Sigmoid colon (tissue), 7 donors: ENCODE measurements at places on chromosomes 16 and 17. TPM values are rescaled to one million over a fixed set of nuclear protein-coding genes. Genes with fewer than 3 reads are reported as not detected.

The NPW gene
- total RNA-seq = not detected

The CCDC92B gene
- total RNA-seq = not detected

The KRT33B gene
- total RNA-seq = not detected

The ALOX12 gene
- total RNA-seq = not detected

The CALB2 gene
- 5.3 TPM for total RNA-seq

The TPSAB1 gene
- 14.4 TPM for total RNA-seq

The CCL3 gene
- not detected for total RNA-seq

The DHRS7C gene
- not detected for total RNA-seq

The SNX20 gene
- 1.9 TPM for total RNA-seq

DNA sequence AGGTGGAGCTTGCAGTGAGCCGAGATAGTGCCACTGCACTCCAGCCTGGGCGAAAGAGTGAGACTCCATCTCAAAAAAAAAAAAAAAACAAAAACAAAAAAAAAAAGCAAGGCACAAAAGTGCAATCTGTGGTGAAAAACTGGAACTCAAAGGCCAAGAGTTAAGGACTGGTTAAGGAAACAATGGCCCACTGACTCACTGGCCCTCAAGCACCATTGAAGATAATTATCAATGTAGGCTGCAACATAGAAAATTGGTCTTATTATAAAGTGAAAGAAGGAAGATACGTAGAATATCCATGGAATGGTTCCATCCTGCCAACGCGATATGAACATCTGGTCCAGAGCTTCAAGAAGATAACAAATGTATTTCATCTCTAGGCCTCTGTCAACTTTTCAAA, 444.2 kb downstream of the SOX9 start:
- H3K27me3 ChIP-seq = no peaks in the 10 kb centered on the region
- H3K4me3 ChIP-seq = no peak overlapping the region
- no peak for DNase-seq
- no peaks in the 10 kb centered on the region for H3K4me1 ChIP-seq

DNA sequence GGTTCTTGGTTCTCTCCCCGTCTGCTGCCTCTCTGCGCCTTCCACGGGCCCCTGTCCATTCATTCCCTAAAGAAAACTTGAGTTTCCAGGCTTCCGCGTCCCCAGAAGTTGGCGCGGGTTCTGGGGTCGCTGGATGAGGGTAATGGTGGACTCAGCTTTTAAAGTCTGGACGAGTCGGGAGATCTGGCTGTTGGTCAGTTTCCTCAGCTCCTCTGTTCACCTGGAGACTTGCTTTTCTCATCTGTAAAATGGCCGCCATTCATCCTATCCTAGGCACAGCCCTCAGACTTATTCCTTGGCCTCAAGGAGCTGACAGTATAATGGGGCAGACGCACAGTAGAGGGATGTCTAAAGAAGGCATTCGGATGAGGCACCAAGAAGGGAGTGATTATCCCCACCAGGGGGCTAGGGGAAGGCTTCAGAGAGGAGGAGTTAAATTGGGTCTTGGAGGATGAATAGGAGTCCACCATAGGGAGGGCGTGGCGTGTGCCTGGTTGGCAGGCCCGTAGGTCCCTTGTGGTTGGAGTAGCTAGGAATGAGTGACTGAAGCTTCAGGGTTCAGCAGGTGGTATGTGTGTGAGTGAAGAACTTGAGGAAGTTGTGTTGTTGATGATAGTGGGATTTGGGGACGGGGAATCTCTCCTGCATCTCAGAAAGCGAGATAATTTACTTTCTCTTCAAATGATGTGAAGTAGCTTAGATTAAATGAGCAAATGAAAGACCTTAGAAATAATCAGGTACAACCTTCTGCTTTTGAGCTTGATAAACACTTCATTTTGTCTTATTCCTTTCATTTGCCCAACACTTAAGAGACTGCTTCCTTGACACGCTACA, 652 bp downstream of the VPS35L start:
- peak overlapping the region; percentile 88 for H3K4me3 ChIP-seq
- peak overlapping the region; percentile 90 for H3K27ac ChIP-seq
- peaks cover 18% of the 10 kb centered on the region for H3K4me1 ChIP-seq
- no peak for DNase-seq
- no peaks in the 10 kb centered on the region for H3K36me3 ChIP-seq

GRCh38 chr17:48610282-48611211, at the start of gene HOXB7:
TSS of gene HOXB7 (minus strand) at chr17:48611017. CDS start at chr17:48610918, 99 bp downstream.
- H3K36me3 ChIP-seq = no peaks in the 10 kb centered on the region
- DNase-seq = peak; percentile 88
- H3K4me3 ChIP-seq = peak within 1 kb of the TSS; percentile 59
- H3K4me1 ChIP-seq = peaks cover 43% of the 10 kb centered on the region

DNA sequence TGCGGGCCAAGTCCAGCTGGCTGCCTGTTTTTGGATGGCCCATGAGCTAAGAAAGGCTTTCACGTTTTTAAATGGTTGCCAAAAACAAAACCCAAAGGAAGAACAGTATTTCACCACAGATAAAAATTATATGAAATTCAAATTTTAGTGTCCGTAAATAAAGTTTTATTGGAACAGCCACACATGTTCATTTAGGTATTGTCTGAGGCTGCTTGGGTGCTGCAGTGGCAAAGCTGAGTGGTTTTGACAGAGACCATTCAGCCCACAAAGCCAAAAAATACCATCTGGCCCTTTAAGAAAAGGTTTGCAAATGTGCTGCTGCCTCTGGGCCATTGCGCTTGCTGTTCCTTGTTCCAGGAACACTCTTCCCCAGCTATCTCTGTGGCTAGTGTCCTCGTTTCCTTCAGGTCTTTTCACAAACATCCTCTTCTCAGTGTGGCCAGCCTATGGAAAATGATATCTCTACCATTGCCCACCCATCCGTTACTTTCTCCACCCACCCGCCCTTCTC, 232.9 kb upstream of the CIBAR2 start:
- H3K4me3 ChIP-seq = no peak overlapping the region
- no peaks in the 10 kb centered on the region for H3K4me1 ChIP-seq
- no peak for DNase-seq
- no peaks in the 10 kb centered on the region for H3K27me3 ChIP-seq

- no peak overlapping the region for H3K27ac ChIP-seq
- no peaks in the 10 kb centered on the region for H3K36me3 ChIP-seq
- DNase-seq = no peak
- H3K27me3 ChIP-seq = peaks cover 17% of the 10 kb centered on the region
- H3K4me3 ChIP-seq = no peak overlapping the region
- no peaks in the 10 kb centered on the region for H3K4me1 ChIP-seq
Measured at GRCh38 chr16:88885693-88886280, 19.3 kb upstream of the PABPN1L start.

DNA sequence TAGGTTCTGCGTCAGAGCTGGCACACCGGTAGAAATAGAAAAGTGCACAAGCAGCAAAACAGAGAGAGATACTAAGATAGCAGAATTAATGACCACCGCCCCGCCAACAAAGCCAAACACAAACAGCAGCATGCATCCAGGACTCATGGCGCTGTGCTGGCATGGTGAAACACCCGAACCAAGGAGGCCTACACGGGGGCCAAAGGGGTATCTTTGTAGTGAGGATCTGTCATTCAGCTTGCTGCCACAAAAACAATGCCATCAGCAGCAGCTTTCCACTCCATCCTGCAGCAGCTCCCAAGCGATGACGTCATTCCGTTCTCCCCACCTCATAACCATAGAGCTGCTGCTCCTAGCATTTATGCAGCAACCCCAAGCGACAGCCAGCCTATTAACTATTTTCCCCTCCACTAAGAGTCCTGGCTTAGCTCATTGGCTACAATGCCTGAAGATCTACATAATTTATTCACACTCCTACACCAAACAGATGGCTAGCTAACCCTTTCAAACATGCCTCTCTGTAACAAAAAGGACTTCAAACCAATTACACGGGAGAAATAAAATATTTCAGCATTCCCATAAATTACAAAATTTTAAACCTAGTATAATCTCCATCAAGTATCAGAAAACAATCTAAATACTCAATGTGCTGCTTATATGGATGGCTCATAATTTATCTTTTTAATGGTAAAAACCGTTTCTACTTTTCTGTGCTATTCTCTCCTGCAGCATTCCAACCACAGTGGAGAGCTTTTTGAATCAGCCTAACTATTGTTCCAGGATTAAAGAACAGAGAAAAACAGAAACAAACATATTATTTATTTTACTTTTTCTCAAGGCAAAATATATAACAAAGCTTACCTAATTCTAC, 73.9 kb downstream of the SPAG9 start:
- H3K27me3 ChIP-seq = no peaks in the 10 kb centered on the region
- H3K27ac ChIP-seq = peak overlapping the region; percentile 60
- peak overlapping the region; percentile 34 for H3K4me3 ChIP-seq
- H3K4me1 ChIP-seq = peaks cover 44% of the 10 kb centered on the region
- H3K36me3 ChIP-seq = no peaks in the 10 kb centered on the region

GRCh38 chr16:12079412-12079965, 103.0 kb downstream of the SNX29 start:
- no peak for DNase-seq
- H3K36me3 ChIP-seq = peaks cover 41% of the 10 kb centered on the region
- H3K27me3 ChIP-seq = no peaks in the 10 kb centered on the region
- no peak overlapping the region for H3K4me3 ChIP-seq
- H3K4me1 ChIP-seq = no peaks in the 10 kb centered on the region

DNA sequence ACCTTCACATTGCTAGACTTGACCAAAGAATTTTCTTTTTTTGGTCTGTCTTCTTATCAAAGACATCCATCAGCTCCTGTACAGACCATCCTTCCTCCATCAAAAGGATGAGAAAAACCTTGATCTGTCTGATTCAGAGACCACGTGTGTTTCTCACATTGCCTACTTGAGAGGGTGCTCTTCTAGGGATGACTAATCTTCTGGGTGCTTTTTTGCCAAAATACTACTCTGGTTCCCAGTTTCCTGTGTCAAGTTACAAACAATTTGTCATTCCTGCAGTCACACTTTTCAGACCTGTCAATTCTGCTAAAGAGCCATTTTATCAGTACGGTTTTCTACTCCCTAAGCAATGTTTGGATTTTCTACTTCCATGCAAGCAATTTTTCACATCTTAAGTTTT, 492.2 kb downstream of the CDH11 start:
- no peak for DNase-seq
- no peaks in the 10 kb centered on the region for H3K36me3 ChIP-seq
- H3K27ac ChIP-seq = no peak overlapping the region

- peaks cover 2% of the 10 kb centered on the region for H3K27me3 ChIP-seq
- no peak overlapping the region for H3K4me3 ChIP-seq
- H3K36me3 ChIP-seq = no peaks in the 10 kb centered on the region
- no peak for DNase-seq
Measured at GRCh38 chr16:973366-973765, 2.6 kb upstream of the LMF1 start.

DNA sequence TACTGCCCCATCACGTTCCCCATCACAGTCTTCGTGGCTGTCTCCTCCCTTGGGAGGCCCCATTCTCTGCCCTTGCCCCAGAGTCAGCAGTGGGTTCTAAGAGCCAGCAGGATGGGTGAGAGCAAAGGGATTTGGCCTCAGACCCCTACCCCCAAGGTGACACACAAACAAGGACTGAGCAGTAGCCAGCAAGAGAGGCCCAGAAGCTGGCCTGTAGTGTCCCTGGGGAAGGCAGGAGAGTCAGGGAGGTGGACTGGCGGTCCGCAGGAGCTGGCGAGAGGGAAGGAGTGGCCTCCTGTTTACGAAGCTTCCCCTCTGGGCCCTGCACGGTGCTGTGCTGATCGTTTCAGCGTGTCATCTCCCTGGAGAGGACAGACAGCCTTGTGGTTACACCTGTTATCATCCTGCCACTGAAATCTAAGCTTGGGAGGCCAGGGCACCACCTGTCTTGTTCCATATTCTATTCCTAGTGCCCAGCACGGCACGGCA, 8.4 kb downstream of the WDR81 start:
- DNase-seq = no peak
- no peak overlapping the region for H3K4me3 ChIP-seq
- H3K27me3 ChIP-seq = no peaks in the 10 kb centered on the region

- H3K36me3 ChIP-seq = peaks cover 4% of the 10 kb centered on the region
- peak overlapping the region; percentile 100 for H3K4me3 ChIP-seq
- H3K27ac ChIP-seq = peak overlapping the region; percentile 92
Measured at GRCh38 chr17:75181608-75182318, 996 bp downstream of the SUMO2 start.

DNA sequence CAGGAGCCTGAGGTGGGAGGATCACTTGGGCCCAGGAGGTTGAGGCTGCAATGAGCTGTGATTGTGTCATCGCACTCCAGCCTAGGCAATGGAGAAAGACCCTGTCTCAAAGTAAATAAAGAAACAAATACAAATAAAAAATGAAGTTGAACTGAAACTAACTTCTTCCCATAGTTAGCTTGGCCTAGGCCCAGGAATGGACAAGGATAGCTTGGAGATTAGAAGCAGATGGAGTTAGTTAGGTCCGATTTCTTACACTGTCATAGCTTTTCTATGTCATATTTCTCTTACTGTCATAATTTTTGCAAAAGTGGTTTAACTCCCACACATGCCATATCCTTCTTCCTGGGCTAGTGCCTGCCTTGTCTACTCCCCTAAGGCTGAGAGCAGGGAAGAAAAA, 154.7 kb upstream of the CACNG3 start:
- H3K27me3 ChIP-seq = no peaks in the 10 kb centered on the region
- DNase-seq = no peak
- H3K36me3 ChIP-seq = no peaks in the 10 kb centered on the region
- no peaks in the 10 kb centered on the region for H3K4me1 ChIP-seq
- H3K27ac ChIP-seq = no peak overlapping the region

DNA sequence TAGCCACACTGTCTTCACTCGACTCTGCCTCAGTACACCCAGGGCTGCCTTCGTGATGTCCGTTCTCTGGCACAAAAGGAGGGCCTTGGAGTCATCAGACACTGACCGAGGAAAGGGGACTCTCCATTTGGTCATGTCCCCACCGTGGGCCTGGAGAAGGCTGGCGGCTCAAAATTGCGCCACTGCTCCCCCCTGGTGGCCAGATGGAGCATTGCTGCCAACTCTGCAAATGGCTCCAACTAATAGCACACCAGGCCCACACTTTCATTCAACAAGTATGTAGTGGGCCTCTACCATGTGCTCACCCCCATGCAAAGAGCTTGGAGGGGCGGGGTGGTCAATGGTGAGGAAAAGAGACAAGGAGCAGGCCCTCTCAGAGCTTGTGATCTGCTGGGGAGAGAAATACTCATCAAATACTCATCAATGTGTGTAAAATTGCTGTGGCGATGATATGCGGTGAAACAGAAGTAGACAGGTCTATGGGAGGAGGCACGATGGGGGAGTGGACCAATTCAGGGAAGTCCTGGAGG, 5.2 kb upstream of the GRIN2C start:
- H3K4me1 ChIP-seq = peaks cover 24% of the 10 kb centered on the region
- peak; percentile 87 for DNase-seq
- no peaks in the 10 kb centered on the region for H3K36me3 ChIP-seq
- H3K4me3 ChIP-seq = no peak overlapping the region
- H3K27ac ChIP-seq = no peak overlapping the region

- H3K4me3 ChIP-seq = no peak overlapping the region
- H3K27me3 ChIP-seq = no peaks in the 10 kb centered on the region
- no peaks in the 10 kb centered on the region for H3K4me1 ChIP-seq
- no peak overlapping the region for H3K27ac ChIP-seq
- no peaks in the 10 kb centered on the region for H3K36me3 ChIP-seq
Measured at GRCh38 chr17:39820541-39820940, 43.6 kb downstream of the IKZF3 start.
